ENCODE measurements at places on chromosomes 2 and 18.

GRCh38 chr2:3404349-3404894 is 24.9 kb downstream of the TRAPPC12 start:
- no peak for DNase-seq

DNA sequence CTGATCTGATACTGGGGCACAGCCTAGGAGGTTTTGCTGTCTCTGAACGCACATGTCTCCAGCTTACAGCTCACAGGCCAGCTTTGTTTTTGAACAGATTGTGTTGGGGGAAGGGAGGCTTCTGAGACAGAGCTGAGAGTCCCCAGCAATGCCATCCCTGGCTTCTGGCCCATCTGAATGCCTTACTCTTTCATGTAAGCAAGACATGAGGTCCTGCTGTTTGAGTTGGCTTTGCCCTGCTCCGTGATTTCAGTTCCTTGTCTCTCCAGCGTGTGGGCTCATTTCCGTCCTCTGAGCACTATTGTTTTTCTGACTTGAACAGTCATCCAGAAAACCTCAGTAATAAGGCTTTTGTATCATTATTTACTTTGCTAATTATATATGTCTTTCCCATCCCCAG is 194.9 kb upstream of the TNP1 start:
- DNase-seq: no peak

GRCh38 chr2:177474998-177475397 is 82.4 kb downstream of the AGPS start:
- DNase-seq: no peak

DNA sequence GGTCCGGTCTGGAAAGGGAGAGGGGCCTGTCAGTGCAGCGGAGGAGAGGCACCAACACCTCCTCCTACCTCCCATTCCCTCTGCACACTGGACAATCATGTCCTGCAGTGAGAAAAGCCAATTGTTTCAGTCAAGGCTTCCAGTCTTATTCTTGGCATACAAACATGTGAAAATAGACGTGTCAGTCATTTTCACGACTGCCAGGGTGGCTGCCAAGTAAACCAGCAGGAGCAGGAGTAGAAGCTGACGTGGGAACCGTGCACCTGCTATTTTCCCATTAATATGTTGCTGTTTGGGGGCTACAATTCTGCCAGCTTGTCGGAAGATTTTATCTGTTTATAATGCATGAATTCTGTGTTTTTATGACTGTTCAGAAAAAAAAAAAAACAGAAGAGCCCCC is 202.3 kb downstream of the SPP2 start:
- DNase-seq: no peak

DNA sequence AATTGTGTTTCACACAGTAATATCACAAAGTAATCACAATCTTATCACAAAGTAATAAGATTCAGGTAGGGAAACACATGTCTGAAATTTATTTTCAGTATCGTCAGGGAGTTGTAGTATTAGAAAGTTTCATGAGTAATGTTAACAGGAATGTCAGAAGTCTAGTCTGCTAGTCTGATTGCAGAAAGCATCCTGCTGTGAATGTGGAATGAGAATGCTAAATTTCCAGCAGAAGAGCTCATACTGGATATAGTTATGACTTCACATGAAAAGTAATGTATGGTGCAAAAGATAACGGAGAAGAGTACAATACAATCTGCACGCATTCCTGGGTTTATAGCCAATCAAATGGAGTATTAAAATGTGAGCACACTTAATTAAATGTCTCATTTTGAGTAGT is 494.7 kb upstream of the SETBP1 start:
- no peak for DNase-seq

- DNase-seq: no peak
These were observed 57.0 kb upstream of the SPP2 start for GRCh38 chr2:233993461-233993860.

GRCh38 chr18:10748641-10749040 is 222.8 kb downstream of the NAPG start:
- no peak for DNase-seq

DNA sequence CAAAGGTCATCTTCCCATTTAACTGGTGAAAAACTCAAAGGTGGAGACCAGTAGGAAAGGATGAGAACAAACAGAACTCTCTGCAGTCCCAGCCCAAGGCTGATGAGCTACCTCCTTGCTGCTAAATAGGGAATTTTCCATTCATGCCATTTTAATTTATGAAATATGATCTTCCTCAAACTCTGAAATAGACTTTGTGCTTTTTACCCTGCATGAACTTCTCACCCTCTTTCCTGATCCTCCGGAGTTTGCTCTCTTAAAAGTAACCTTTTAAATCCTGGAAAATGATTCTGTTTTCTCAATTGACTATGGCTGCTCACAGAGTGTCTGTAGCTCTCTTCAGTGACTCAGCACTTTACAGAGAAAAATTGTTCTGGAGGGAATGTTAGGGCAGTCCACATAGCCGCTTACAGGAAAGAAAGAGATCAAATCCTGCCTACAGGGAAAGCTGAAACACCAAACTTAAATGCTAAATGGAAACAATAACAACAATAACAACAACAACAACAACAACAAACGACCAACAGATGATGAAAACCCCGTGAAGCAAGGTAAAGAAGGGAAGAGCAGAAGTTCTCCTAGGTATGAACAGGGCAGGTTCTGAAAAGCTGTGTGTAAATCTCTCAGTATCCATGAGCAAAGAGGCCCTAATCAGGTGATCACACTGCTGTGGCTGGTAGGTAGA is 79.8 kb upstream of the SESTD1 start:
- no peak for DNase-seq

DNA sequence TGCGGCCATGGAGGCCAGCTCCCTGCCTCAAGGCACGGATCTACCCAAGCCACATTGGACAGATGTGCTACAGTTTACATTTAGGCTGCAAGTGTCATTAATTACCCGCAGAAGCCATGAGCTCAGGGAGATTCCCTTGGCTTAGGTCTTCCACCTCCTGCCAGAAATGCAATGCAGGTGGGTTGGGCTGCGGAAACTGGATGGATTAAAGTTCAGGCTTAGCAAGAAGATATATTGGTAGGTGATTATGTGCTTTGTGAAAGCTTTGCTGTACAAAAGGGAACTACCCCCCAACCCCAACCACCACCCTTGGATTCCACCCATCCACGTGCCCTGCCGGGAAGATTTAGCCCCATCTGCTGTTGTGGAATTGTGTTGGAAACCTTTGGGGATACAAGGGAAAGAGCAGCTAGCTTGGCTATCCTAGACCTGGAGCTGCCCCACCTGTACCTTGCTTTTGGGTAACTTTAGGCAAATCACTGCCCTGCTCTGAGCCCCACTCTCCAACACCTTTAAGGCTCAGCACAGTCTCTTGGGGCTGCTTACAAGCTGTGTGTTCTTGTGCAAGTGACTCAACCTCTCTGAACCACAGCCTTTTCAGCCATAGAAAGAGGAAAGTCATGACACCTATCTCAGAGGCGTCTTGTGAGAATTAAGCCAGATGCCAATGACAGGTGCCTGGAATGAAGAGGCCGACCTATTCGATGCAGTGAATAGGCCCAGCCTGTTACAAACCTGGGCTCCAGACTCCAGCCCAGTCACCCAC is 141.6 kb upstream of the GLI2 start:
- DNase-seq: no peak

GRCh38 chr2:21837168-21837960 is 713.6 kb downstream of the TDRD15 start:
- DNase-seq: no peak

GRCh38 chr2:72011370-72011689 is 136.3 kb downstream of the CYP26B1 start:
- DNase-seq: no peak

- no peak for DNase-seq
These were observed 278.0 kb upstream of the HDAC4 start for GRCh38 chr2:239678666-239679296.
